ENCODE measurements at places on chromosomes 1 and 21. TPM values are rescaled to one million over a fixed set of nuclear protein-coding genes. Genes with fewer than 3 reads are reported as not detected.

RHBDL2 gene
- not detected for total RNA-seq

GRCh38 chr1:95119273-95119672 is 2.1 kb downstream of the TLCD4 start:
- DNase-seq: no peak

DNA sequence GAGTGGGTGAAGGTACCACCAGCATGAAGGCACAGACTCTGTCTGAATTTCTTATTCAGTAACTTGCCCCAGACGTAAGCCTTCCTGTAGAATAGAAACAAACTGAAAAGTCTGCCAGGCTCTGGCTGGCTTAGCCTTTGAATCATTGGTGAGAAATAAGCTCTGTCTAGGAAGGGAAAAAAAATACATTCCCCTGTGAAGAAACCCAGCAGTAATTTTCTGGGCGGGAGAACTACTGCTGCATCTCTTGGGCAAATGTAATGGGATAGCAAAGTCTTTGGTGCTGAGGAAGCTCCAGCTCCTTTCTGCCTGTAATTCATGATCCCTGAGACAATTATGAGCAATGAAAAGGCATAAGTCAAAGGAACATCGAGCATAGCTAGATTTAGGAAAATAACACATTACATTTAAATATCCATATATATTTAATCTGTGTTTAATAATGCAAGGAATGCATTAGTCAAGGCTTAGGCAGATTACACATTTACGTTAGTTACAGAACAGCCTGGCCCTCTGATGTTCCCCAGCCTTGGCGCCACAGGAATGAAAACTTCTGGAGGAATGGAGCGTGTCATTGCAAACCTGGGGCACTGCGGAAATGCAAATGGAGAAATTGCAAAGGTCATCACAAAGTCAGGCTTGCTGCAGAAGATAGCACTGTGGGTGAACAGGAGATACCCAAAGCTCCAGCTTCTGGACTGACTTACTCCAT is 216.3 kb upstream of the CAMK1G start:
- no peak for DNase-seq

DNA sequence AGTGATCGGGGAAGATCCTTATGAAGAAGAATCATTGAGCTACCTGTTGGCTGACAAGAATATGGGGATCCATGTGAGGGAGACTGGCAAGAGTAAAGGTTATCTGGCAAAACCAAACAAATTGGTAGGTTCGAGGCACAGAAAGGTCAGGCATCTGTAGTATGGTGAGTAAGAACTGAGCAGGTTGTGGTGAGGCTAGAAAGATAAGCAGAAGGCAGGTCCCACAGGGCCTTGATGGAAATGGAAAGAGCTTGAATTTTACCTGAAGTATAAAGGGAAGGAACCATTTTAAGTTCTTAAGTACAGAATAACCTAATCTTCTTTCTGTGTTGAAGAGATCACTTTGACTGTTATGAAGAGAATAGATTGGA is 11.1 kb downstream of the PTPRC start:
- peak; percentile 30 for DNase-seq

CD247 gene
- 336 TPM for total RNA-seq

DNA sequence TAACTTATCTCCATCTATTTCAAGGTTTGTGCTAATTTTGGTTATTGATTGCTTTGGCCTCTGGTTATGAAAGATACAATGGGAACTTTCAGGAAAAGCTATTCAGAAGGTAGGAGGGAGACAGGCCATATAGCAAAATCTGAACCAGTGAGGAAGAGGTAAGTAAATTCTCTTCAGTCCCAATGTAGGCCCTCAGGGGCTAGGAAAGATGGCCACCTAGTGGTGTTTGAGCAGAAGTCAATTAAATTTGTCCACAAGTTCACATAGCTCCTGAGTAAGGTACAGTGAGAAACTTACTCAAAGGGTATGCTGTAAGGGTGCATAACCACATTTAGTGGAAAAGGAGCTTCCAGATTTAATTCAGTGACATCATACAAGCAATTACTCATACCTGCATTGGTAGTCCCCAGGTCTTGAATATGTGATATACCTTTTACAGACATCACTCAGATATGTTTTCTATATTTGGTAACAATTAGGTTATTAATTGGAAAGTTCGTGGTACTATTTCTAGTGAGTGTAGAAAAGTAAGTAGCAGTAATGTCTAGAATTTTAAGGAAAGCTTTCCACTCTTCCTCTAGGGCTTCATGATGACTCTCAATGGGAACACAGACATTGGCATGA is 21.4 kb upstream of the FMO1 start:
- DNase-seq: peak; percentile 3

DNA sequence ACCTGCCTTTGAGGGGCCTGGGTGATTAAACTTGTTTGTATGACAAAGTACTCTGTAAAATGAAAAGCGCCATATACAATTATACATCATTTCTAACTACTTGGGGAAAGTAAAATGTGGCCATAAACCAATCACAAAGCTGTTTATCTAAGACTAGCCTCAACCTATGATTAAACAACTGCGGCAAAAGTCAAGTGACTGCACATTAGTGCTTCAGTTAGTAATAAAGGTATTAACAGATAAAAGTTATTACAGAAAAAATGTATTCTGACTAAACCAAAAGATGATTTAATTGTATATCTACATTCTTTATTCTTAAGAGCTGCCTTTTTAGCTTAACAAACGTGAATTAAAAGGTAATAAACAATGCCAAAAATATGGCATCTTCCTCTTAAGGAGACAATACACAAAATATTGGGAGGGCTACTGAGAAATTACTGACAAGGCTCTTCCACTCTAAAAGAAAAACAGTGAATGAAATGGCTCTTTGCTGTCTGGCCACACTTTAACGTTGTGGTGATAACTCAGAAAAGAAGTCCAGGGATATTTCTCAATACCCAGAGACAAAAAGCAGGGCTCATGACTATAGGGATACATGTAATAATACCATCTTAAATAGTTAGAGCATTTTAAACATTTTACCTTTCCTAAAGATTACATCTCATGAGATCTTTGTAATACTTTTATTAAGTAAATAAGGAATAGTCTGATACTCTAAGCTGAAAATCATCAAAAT is 8.6 kb downstream of the ARHGAP29 start:
- no peak for DNase-seq

NBPF20 gene
- 4.8 TPM for total RNA-seq

ASPM gene
- 0.08 TPM for total RNA-seq

GRCh38 chr1:41448821-41449220 is 35.7 kb downstream of the EDN2 start:
- no peak for DNase-seq

TTLL7 gene
- 0.27 TPM for total RNA-seq

DNA sequence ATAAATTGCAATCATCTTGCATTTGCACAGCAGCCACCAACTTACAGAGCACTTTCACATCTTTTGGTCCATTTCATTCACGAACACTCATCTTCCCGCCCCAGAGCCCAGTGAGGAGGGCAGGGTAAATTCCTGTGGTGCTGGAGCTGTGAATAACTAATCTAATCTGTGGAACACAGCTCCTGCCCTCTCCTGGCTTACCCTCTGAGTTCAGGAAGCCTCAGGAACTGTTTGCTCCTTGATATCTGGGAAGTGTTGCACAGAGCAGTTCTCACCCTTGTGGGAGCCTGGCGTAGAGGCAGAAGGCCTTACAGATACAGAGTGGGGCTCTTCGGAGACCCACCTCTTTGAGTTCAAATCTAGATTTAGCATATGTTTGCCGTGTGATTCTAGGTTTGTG is 11.6 kb upstream of the RD3 start:
- no peak for DNase-seq

NPHS2 gene
- total RNA-seq: not detected

- no peak for DNase-seq
Observed at GRCh38 chr1:56052041-56052440, 527.3 kb downstream of the PLPP3 start.

YOD1 gene
- 10.0 TPM for total RNA-seq

- DNase-seq: no peak
Observed at GRCh38 chr1:68484618-68485017, 12.3 kb downstream of the DEPDC1 start.

DNA sequence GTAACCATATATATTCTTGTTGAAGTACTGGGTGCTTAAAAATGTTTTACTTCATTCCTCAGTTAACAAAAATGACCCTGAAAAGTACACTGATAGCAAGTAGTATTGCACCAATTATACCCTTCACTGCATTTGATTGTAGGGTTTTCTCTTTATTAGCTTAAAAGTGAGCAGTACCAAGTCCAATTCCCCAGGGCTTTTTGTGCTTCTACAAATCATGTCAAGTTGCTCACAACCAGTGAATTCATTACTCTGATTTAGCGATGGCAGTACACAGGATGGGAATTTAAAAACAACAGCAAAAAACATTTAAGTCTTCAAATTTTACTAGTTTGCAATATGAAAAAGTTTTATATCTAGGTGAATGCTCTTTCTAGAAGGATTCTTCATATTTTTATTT is 436.4 kb downstream of the PTBP2 start:
- DNase-seq: no peak

IFNLR1 gene
- total RNA-seq: 1.0 TPM

GRCh38 chr1:121408354-121408753 is 223.6 kb downstream of the SRGAP2C start:
- DNase-seq: no peak

- no peak for DNase-seq
Observed at GRCh38 chr1:35633547-35633946, 7.8 kb downstream of the PSMB2 start.

DNA sequence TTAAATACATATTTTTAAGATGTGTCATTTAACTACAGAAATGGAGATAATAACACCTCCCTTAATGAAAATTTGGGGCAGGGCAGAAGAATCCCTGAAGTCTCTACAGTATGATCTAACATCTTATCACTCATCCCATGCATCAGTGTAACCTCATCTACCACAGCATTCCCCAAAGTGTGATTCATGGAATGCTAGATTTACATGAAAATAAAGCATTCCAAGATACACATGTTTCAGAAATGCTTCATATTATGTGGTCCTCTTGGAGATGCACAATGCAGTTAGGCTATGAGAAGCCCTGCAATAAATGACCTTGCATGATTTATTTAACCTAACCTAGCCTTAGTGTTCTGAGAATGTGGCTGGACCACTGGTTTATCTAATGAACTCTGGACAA is 166.9 kb upstream of the SYT6 start:
- no peak for DNase-seq

GRCh38 chr1:222097588-222097987 is 355.7 kb upstream of the DUSP10 start:
- no peak for DNase-seq

DNA sequence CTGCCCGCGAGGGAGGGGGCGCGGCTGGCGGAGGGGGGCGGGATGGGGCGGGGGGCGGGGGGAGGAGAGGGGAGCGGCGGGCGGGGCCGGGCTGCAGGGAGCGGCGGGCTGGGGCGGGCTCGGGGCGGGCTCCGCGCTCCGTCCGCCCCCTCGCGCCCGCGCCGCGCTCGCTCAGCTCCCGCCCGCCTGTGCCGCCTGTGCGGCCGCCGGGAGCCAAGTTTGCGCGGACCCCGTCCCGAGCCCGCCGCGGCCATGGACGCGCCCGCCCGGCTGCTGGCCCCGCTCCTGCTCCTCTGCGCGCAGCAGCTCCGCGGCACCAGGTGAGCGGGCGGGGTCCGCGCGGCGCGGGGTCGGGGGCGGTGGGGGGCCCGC is at the start of gene GABRD:
Gene GABRD (plus strand): TSS at position 174 of the 372 bp plus-strand sequence. CDS start 79 bp downstream, at position 253.
- no peak for DNase-seq

MIGA1 gene
- total RNA-seq: 23.5 TPM

DNA sequence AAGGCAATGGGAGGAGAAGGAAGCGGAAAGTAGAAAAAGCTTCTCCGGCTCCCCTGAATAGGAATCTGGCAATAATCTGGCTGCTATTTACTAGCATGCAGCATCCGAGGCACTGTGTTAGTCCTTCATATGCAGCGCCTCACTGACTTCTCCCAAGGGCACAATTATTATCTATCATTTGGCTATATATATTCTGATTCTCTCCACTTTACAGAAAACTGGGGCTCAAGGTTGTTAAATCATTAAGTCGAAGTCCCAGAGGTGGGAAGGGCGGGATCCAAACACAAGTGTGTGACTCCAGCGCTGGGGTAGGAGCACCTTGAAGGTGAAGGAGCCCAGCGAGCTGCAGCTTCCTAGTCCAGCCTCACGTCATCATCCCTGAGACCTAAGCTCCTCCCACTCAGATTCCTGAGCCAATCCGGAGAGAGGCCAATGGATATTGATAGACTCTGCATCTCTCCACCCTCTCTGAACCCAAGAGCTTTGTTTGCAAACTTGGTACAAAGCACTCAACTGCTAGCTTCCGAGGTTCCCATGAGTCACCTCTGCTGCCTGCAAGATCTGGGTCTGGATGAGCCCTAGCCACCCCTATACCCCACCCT is 16.6 kb upstream of the EYA3 start:
- DNase-seq: no peak

DNA sequence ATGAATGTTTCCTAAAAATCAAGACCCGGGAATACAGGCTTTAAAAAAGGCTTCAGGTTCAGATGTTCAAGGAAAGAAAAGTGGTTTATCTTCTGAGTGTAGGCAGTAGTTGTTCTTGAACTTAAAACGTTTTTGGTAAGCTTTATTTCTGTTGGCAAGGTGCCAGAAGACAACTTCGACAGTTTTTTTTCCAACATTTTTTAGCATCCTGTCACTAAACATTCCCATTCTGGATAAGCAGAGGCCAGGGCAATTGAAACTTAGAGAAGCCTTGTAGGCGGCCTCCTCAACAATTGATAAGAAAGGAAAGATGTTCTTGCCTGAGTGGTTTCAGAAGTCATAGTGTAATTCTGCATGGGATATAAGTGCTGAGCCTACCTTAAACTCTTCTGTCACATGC is 66.7 kb downstream of the PATJ start:
- no peak for DNase-seq

GRCh38 chr1:223212441-223212840 is 69.4 kb upstream of the TLR5 start:
- no peak for DNase-seq

DNA sequence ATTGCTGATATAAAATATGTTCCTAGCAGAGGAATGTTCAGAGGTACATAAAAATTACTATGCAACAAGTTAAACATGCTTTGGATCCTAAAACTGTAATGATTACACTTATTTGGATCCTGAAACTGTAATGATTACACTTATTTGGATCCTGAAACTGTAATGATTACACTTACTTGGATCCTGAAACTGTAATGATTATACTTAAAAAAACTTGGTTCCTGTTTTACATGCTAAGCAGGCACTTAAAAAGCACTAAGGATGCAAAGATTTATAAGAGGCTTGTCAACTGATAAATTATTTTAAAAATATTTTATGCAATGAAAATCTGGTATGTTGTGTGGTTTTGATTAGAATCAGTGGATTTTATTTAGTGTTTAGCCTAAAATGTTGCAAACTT is 47.7 kb downstream of the ZNHIT6 start:
- no peak for DNase-seq

- DNase-seq: no peak
Observed at GRCh38 chr1:246508897-246509688, 2.0 kb upstream of the SMYD3 start.

HES2 gene
- total RNA-seq: not detected

DNA sequence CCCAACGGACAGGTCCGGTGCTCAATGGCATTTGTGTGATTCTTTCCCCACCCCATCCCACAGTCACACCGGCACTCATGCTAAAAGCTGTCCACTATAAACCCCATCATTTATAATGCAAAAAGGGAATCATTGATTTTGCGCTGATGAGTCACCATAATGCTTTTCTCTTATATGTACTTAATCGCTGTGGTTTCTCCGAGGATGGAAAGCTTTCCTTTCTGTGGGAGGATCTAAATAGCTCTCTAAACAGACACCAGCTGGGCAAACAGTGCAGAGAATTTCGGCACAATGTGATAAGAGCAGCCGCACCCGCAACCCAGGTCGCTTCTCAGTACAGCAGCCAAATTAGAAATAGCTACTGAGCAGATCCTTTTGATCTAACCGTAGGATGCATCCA is 85.6 kb downstream of the SETD4 start:
- DNase-seq: no peak

Data from naive thymus-derived CD4-positive, alpha-beta T cell (primary cell).